Heart right ventricle (tissue), 16 donors: ENCODE measurements at places on chromosomes 1 and 21. TPM values are rescaled to one million over a fixed set of nuclear protein-coding genes. Genes with fewer than 3 reads are reported as not detected.

GRCh38 chr1:27520651-27521050, 30.7 kb upstream of the WASF2 start:
- DNase-seq, result no peak

GRCh38 chr1:227330279-227331076, 12.2 kb upstream of the CDC42BPA start:
- no peak for DNase-seq

DNA sequence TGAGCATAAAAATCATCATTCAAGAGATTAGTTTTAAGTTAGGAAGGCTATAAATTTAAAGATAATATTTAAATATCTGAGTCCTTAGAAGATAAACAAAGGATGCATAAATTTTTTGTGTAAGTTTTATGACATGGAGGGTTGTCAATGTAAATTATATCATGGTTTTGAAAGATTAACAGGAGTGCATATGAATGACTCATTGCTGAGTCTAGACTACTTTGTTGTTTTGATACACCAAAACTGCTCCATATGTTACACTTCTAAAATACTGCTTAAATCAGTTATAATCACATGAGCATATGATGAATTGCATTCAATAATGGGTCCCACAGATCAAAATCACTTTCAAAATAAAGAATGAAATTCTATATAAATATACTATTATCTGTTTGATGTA, 312.5 kb downstream of the KCNT2 start:
- no peak for DNase-seq

- no peak for DNase-seq
These were observed 77.5 kb downstream of the PTPN14 start for GRCh38 chr1:214473862-214474261.

- DNase-seq, result no peak
These were observed 129.8 kb downstream of the PTPRU start for GRCh38 chr1:29365906-29366670.

DNA sequence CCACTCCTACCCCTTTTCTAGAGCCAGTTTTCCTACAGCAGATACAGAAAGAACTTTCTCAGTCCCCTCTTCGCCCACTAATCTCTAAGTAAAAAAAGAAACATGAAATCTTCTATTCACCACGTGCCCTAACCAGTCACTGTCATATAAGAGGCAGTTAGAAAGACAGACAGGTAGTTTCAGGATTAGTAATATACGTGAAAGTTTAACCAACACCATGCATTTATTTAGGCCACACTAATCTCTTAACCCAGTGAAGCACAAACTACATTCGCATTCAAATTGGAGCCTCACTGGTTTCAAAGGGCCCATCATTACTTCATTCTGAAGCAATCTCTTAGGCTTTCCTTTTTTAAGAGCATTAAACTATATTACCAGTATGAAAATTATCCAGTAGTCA, 10.1 kb downstream of the GPATCH2 start:
- DNase-seq, result no peak

The UBXN10 gene
- total RNA-seq, result 1.0 TPM

The CCDC27 gene
- not detected for total RNA-seq

The OR2T29 gene
- total RNA-seq, result not detected

- DNase-seq, result no peak
These were observed 21.9 kb downstream of the AGL start for GRCh38 chr1:99872063-99872462.

- DNase-seq, result no peak
These were observed 8.0 kb downstream of the NOL9 start for GRCh38 chr1:6546326-6546725.

DNA sequence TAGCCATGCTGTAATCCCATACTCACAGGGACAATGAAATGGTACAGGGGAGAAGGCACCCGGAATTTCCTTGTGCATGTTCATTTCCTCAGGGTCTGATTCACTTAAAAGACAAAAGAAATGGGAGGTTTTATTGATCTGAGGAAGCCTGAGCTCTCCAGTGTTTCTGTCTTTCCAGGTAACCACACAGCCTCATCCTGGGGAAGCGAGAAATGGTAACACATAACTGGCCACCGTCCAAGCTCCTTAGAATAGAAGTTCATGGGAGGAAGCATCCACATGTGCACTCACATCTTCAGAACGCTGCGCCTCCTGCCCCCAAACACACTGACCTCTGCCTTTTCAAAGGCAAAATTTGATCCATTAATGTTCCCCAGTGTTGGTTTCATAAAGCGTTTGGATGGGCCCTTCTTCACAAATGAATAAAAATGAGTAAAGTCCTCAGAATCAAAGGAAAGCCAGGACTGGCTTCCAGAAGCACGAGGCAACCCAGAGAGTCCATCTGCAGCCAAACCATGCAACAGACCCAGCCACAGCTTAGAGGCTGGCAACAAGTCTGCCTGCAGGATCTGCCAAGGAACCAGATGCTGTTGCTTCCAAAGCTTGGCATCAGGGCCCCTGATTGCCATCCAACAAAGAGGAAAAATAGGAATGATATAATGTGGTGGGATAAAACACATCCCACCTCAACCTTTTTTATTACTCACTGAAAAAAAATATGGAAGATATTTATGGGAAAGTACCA, 120.3 kb downstream of the ZBTB18 start:
- no peak for DNase-seq

- no peak for DNase-seq
These were observed 39.0 kb upstream of the LBR start for GRCh38 chr1:225466848-225467192.

The CAMSAP2 gene
- 36.4 TPM for total RNA-seq

GRCh38 chr1:193070386-193070753, 11.0 kb downstream of the RO60 start:
- DNase-seq, result no peak

DNA sequence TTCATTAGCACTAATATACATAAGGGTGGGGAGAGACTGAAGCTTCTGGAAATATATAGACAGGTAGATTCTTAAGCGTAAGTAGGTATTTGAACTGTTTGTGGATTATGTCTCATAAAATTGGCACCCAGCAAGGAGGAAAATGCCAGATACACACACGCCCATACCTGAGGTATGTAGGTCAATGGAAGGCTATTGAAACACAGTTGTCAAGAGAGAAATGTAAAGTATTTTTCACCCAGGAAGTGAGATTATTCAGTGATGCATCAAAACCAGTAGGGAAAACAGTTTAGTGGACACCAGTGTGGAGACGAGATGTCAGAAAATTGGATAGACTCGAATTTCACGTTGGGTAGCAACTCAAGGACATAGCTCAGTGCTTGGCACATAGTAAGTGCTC, 4.7 kb upstream of the RSPH1 start:
- no peak for DNase-seq

DNA sequence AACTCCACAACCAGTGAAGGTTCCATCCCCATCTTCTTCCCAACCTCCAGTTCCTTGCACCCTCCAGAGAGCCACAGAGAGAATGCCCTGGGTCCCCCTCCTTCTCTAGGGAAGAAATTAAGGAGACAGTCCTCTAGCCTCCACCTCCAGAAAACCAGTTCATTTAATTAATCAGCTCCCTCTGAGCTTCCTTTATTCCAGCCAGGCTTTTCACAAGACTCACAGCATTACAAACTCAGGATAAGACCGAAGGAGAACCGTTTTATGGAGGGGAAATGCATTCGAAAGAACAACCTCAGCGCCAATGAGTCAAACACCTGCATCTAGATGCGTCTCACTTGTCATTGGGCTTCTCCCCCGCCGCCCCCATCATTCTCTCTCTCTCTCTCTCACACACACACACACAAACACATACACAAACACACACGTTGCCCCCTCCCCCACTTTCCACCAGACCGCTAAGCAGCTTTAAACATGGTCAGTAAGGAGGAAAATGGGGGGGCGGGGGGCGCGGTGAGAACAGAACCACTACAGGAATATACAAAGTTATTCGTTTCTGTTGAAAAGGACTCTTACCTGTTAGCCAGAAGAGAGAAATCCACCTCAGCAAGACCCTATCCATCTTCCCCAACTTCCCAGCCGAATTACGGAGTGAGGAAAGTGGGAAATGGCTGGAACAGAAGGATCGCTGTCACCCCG, 544 bp downstream of the ILDR2 start:
- DNase-seq, result no peak

DNA sequence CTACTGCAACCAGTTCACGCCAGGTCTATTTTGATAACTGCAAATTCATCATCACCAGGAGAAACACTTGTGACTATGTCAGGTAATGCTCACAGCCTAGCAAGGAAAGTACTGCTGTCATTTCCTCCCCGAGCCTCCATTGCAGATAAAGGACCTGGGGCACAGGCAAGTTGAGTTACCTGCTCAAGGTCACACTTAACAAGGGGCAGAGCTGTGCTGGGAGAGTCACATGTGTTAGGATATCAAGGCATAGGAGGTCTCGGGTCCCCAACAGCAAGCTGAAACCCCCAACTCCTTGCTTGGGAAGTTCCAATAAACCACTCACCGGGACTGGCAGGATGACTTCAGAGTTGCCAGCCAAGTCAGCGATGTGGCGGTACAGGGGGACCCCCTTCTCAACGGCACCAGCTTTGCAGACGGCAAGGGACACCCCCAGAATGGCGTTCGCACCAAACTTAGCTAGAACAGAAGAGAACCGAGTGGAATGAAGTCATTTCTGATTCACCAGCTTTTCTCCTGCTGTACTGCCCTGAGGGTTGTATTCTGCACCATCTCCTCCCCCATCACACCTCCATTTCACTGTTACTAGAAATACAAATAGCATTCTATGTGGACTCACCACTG, 11.6 kb downstream of the ENO1 start:
- DNase-seq, result no peak

GRCh38 chr1:95496307-95496706, 262.3 kb downstream of the RWDD3 start:
- DNase-seq, result no peak

GRCh38 chr21:16976193-16976592, 536.6 kb upstream of the CXADR start:
- DNase-seq, result no peak

The YBEY gene
- total RNA-seq, result 14.7 TPM

The LYPD8 gene
- total RNA-seq, result not detected

The GUCA2B gene
- total RNA-seq, result 0.44 TPM

GRCh38 chr1:27383039-27383605, at the start of gene CD164L2:
TSS of gene CD164L2 (minus strand) at chr1:27383333. CDS start at chr1:27383239, 94 bp downstream.
- no peak for DNase-seq

The UMODL1 gene
- 0.31 TPM for total RNA-seq

GRCh38 chr1:218970397-218970990, 203.2 kb upstream of the LYPLAL1 start:
- DNase-seq, result no peak

GRCh38 chr21:28952686-28953085, 40.0 kb downstream of the LTN1 start:
- DNase-seq, result no peak

The WNT4 gene
- not detected for total RNA-seq

The SH2D2A gene
- total RNA-seq, result not detected

DNA sequence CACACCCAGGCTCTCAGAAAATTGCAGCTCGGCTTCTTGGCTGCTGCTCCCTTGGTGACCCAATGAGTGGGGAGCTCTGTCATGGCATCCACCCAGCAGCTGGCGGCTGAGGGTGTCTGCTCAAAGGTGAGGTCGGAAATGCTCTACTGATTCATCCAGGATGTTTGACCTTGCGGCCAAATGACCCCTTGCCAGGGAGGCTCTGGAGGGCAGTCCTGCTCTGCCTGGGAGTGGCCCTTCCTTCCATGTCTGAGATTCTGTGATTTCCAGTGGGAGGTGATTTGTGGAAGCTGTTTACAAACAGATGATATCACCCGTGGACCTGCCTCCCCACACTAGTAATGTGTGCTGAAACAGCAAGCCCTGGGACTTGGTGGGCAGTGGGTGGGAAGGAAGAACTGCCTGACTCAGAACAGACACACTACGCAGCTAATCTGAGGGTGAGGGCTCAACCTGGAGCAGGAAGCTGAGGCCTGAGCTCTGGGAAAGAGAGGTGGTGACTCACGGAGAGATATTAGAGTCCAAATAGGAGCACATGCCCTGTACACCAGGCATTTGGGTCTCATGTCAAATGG, 3.0 kb downstream of the CRCT1 start:
- no peak for DNase-seq
